ENCODE measurements at places on chromosomes 1 and 21.

DNA sequence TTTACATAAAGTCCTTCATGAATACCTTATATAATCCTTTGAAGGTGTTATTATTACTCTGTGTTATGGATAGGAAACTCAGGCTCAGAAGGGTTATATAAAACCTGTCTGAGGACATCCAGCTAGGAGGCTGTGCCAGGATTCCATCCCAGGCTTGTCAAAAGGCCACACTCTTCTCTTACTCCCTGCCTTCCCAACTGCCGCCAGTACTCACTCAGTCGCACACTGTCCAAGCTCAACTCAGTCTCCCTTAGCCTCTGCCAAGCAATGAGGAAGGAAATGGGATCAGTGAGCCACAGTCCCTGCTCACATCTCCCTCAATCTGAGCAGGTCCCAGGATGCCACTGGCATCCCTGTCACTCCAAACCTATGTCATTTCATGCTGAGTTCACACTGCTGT is 94.4 kb downstream of the NAV1 start:
- no peak for DNase-seq

- peak; percentile 6 for DNase-seq
Observed at GRCh38 chr1:154115180-154115579, 39.7 kb downstream of the NUP210L start.

- DNase-seq, result no peak
Observed at GRCh38 chr1:224679606-224680005, 63.5 kb downstream of the CNIH3 start.

- no peak for DNase-seq
Observed at GRCh38 chr1:55981010-55981650, 598.2 kb downstream of the PLPP3 start.

DNA sequence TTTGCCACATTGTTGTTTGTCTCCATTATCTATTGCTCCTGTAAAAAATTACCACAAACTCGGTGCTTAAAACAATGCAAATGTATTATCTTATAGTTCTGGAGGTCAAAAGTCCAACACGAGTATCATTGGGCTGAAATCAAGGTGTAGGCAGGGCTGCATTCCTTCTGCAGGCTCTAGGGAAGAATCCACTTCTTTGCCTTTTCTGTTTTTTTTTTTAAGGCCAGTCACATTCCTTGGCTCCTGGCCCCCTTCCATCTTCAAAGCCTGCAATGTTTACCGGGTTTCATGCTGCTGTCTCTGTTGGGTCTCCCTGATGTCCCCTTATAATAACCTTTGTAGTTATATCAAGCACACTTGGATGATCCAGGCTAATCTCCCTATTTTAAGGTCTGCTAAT is 212.7 kb downstream of the PTBP2 start:
- DNase-seq, result no peak

- DNase-seq, result no peak
Observed at GRCh38 chr1:7012461-7012924, 227.2 kb downstream of the CAMTA1 start.

DNA sequence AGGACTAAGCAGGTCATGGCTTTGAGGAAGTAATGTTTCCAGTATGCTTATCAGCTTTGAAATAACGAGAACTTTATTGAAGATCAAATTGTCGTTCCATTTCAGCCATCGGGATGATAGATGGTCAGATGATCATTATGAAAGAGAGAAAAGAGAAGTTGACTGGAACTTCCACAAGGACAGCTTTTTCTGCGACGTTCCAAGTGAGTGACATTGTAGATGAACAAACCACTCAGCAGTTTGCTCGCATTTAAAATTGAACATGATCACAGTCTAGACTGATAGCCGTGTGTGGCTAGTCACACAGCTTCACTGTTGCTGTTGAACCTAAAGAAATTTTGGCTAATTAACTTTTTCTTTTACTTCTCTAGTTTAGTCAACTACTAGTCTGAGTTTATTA is 151.1 kb downstream of the TLR5 start:
- DNase-seq, result no peak

DNA sequence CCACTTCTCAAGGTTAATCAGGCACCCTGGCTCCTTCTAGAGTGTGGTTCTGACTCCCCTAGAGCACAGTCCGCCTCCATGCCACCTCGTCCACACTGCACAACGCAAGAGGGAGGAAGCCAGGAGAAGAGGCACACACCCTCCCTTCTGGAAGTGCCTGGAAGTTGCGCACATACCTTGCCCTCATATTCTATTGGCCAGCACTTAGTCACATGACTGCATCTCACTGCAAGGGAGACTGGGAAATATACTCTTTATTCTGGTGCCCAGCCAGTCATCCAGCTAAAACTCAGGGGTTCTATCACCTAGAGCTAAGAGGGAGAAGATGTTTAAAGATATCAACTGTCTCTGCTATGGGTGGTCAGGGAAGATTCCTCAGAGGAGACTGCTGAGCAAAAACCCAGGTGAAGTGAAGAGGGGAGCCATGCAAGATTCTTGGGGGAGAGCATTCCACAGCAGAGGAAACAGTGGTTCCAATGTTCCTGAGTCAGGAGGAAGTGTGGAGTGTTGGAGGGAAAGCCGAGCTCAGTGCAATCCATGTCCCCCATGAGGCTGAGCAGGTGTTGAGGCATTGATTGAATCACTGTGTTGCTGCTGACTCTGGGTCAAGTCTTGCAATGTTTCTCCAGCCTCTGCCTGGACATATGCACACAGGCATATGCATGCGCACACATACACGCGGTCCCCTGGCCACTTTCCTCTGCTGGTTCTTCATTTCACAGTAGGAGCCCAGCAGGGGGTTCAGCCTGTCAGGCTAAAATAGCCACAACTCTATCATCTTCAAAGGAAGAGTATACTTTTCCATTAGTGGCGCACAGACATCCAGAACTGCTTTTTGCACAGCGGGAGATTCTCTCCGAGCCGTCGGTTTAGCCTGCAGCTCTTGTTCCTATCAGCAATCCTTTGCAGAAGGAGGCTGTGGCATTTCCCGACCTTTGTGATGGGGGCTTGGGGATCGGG is 22.3 kb upstream of the KLHDC7A start:
- DNase-seq, result peak; percentile 43

All from brain (organoid and tissue), 16 donors.